GM12865 (cell line): ENCODE measurements at places on chromosomes 12 and 14.

DNA sequence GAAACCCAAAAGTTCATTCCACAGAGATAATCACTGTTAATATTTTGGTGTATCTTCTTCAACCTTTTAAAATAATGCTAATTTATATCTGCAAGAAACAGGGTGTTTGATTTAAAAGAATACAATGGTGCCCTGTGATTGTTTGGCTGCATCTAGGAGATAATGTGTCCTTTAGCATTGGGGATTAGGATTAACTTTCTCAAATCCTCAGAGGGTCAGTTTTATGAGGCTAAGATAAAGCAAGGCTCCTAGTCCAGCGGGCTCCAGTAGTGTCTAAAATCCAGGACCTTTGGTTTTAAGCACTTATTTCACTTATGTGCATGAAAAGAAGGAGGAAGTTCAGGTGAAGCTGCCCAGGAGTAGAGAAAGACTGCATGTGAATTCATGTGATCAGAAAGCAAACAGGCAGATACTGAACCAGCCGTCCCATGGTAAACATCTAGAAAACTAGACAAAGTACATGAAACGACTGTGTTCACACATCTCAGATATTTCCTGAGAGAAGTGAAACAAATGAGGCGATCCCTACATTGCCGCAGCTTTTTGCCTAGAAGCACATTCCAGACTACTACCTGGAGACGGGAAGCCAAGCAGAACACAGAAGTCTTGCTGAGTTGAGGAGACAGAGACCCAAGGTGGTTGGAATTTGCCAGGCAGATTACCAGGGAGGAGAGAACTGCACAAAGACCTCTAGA is 129.1 kb upstream of the MAX start:
- no peak for DNase-seq

DNA sequence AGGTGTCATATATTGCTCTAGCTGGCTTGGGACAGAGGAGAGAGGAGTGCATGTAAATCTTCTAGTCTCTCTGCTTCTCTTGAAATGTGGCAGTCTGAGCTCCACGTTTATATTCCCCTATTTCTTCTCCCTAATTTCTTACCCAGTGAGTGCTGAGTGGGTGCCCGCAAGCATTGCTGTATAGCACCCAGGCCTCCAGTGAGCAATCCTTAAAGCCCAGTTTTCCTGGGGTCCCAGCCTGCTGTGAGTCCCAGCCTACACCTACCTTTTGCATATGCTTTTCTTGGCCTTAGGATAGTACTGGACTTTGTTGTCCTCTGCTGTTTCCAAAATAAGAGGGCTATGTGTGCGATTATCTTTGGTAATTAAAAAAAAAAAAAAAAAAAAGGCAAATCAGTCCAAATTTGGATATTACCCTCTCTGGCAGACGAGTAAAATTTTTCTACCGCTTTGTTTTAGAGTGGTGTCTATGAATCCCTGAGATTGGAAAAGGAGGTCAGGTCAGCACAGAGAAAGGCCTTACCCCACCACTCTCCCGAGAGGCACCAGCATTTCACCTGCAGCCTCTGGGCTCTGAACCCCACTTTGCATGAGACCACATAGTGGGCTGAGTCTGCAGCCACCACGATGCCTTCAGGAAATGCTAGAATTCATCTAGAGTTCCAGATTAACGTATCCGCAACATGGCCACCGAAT is 1.1 kb downstream of the MGST1 start:
- peak; percentile 4 for DNase-seq

GRCh38 chr12:57524814-57525614 is 2.4 kb downstream of the MBD6 start:
- DNase-seq = no peak

GRCh38 chr12:15698377-15698871 is 90.8 kb downstream of the EPS8 start:
- DNase-seq = no peak

GRCh38 chr12:96590970-96591369 is 101.6 kb downstream of the CFAP54 start:
- DNase-seq = no peak

DNA sequence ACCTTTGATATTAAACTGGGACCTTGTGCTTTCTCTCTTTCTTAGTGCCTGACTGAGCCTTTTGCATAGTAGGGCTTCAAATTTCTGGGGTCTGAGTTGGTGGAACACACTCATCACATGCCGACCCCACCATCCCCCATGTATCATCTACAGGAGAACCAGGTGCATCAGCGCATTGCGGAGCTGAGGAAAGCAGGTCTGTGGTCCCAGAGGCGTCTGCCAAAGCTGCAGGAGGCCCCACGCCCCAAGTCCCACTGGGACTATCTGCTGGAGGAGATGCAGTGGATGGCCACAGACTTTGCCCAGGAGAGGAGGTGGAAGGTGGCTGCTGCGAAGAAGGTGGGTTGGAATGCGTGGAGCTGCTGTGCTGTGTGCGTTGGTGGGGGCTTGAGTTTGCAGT is 37.8 kb downstream of the EP400 start:
- no peak for DNase-seq

- DNase-seq = peak; percentile 49
These were observed 36.5 kb downstream of the ZC3H14 start for GRCh38 chr14:88599326-88599725.

- DNase-seq = no peak
These were observed 340.2 kb downstream of the AEBP2 start for GRCh38 chr12:19779395-19780056.

GRCh38 chr14:23094666-23095195 is at the start of gene ACIN1:
Gene ACIN1, minus strand, starts transcription at chr14:23095136. Its CDS starts 24 bp downstream, at chr14:23095112.
- DNase-seq = peak; percentile 92

- DNase-seq = no peak
These were observed 25.5 kb upstream of the P2RX4 start for GRCh38 chr12:121184425-121184824.

GRCh38 chr12:30466093-30466585 is 229.5 kb downstream of the IPO8 start:
- DNase-seq = no peak

- DNase-seq = no peak
These were observed 81.1 kb upstream of the GTF2A1 start for GRCh38 chr14:81301813-81302212.

DNA sequence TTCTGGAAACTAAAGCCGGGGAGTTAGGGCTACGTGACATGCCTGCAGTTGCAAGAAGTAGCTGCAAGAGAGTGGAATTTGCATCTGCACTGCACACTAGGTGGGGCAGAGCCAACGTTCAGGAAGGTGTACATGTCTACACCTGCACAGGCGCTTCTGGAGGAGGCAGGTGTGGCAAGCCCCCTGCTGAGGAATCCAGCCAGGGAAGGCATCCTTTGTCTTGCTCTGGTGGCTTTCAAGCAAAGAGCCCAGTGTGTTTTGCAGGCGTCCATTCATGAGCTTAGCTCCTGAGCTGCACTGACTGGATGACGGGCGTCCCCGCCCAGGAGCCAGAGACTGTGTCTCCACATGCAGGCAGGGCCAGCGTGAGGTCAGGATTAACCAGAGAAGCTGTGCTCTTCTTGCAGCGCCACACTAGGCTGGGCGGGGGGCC is 116.3 kb downstream of the ZFP36L1 start:
- no peak for DNase-seq

DNA sequence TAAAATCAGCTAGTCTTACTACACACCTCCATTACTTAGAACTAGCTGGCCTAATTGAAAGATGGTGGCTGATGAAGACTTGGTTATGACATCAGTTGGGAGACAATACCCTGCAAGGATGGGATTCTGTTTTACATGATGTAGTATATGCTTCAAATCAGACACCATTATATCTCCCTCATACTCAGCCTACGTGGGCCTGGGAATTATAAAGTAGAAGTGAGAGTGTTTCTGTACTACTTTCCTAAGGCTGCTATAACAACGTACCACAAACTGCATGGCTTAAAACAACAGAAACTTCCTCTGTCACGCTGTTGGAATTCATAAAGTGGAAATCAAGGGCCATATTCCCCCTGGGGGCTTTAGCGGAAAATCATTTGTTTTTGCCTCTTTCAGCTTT is 190.4 kb downstream of the PAH start:
- DNase-seq = no peak

GRCh38 chr12:115979351-115979750 is 298.1 kb downstream of the MED13L start:
- DNase-seq = no peak

GRCh38 chr12:47034661-47035060 is 44.8 kb upstream of the PCED1B start:
- no peak for DNase-seq

- no peak for DNase-seq
These were observed 3.4 kb downstream of the RMST start for GRCh38 chr12:97466000-97466399.

- no peak for DNase-seq
These were observed 39.2 kb downstream of the OSBPL8 start for GRCh38 chr12:76520348-76520747.

GRCh38 chr12:100391856-100392255 is 35.0 kb downstream of the SLC17A8 start:
- no peak for DNase-seq

DNA sequence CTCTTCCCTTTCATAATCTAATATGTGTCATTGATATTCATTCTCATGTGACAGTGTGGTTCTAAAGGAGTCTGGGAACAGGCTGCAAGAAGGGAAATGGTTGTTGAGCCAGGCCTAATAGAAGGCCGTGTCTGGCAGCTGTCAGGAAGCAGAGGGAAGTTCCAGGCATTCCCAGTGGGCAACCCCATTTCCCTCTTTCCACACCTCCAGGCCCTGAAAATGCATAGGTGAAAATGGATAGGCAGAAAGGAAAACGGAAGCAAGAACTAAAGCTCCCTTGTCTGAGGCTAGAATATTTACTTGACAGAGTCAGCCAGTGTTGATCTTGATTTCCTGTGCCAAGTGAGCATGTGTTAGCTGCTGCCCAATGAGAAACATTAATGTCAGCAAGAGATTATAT is 97.7 kb downstream of the PPM1A start:
- DNase-seq = no peak

- DNase-seq = no peak
These were observed 20.6 kb downstream of the PKP2 start for GRCh38 chr12:32876004-32876403.

- DNase-seq = no peak
These were observed 138.1 kb upstream of the LMNTD1 start for GRCh38 chr12:25690996-25691864.

DNA sequence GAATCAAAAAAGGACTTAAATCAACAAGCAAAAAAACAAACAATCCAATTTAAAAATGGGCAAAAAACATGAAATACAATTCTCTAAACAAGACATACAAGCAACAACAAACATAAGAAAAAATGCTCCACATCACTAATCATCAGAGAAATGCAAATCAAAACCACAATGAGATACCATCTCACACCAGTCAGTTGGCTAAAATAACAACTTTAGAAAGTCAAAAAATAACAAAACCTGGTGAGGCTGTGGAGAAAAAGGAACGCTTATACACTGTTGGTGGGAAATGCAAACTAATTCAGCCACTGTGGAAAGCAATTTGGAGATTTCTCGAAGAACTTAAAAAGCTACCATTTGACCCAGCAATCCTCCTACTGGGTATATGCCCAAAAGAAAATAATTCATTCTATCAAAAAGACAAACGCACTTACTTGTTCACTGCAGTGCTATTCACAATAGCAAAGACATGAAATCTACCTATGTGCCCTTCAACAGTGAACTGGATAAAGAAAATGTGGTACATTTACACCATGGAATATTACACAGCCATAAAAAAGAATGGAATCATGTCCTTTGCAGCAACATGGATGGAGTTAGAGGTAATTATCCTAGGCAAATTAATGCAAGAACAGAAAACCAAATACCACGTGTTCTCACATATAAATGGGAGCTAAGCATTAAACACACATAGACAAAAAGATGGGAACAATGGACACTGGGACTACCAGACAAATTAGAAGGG is 26.9 kb downstream of the PRKD1 start:
- DNase-seq = no peak

DNA sequence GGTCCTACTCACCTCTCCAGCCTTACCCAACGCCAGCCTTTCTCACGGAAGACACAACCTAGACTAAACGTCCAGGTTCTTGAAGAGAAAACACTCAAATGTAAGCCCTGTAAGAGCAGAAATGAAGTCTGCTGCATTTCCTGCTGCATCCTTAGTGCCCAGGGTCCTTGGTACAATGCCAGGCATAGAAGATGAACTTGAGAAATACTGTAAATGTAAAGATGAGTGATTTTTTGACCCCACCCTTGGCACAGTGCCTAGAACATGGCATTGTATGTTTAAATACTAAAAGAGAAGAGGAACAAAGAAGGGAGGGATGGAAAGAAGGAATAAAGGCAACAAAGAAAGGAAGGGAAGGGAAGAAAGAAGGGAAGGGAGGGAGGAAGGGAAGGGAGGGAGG is 514.6 kb downstream of the MED13L start:
- no peak for DNase-seq
